Non-pigmented ciliary epithelial cell (primary cell): ENCODE measurements at places on chromosomes 1 and 21.

GRCh38 chr1:41426201-41426890, 58.1 kb downstream of the EDN2 start:
- DNase-seq = no peak

- no peak for DNase-seq
Measured at GRCh38 chr1:46410156-46411009, 16.3 kb downstream of the FAAH start.

DNA sequence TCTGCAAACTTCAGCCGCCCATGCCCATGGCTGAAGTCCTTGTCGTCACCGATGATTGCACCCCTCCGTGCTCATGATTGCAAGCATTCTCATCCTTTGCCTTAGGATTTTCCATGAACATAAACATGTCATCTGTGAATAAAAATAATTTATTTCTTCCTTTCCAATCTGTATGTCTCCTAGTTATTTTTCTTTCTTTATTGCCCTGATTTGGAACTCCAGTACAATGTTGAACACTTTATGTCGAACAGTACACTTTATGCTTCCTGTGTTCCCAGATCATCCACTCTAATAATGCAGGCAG, 170.9 kb upstream of the SYT6 start:
- no peak for DNase-seq

GRCh38 chr1:37399205-37399604, 75.2 kb upstream of the ZC3H12A start:
- no peak for DNase-seq

- DNase-seq = no peak
Measured at GRCh38 chr1:211420845-211421454, 71.0 kb downstream of the RD3 start.

DNA sequence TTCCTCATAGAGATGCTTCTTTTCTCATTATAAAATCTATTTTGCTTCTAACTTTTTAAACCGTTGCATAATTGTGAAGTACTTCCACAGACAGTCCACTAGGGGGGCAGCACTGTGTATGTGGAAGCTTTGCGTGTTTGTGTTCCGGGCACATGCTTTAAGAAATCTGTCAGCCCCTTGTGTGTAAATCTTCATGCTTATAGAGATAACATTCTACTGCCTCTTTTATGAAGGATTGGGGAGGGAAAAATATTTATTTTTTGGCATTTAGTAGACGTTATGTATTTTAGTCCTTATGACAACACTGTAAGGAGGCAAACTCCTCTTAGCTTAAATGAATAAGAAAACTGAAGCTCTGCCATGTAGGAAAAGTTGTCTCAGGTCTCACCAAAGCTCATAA, 157.3 kb upstream of the PTGFR start:
- DNase-seq = no peak

GRCh38 chr1:26839339-26839722, 12.8 kb downstream of the ZDHHC18 start:
- DNase-seq = no peak

- DNase-seq = no peak
Measured at GRCh38 chr1:59122527-59122926, 174.4 kb upstream of the FGGY start.

DNA sequence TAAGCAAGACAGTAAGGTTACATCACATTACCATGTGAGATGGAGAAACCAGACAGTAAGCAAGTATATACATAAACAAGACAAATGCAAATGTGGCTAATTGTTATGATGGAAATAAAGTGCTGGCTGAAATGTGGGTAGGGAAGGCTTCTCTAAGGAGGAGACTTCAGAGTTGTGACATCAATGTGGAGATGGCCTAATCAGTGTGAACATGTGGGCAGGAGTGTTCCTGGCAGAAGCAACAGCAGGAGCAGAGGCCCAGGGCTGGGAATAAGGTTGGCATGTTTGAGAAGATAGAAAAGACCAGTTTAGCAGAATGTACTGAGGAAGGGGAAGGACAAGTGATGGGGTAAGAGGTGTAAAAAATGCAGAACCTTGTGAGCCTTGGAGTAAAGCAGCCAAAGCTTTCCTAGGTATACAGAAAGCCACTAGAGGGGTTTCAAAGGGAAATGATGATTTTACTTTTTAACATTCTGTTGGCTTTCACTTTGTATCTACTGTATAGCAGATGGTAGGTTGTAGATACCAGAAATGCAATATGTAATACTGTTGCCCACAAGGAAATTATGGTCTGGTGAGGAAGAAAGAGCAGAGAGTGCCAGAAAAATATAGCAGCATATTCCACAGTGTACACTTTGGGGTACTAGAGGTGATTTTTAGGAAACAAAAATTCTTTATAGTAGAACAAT, 197.4 kb downstream of the FGGY start:
- DNase-seq = no peak

DNA sequence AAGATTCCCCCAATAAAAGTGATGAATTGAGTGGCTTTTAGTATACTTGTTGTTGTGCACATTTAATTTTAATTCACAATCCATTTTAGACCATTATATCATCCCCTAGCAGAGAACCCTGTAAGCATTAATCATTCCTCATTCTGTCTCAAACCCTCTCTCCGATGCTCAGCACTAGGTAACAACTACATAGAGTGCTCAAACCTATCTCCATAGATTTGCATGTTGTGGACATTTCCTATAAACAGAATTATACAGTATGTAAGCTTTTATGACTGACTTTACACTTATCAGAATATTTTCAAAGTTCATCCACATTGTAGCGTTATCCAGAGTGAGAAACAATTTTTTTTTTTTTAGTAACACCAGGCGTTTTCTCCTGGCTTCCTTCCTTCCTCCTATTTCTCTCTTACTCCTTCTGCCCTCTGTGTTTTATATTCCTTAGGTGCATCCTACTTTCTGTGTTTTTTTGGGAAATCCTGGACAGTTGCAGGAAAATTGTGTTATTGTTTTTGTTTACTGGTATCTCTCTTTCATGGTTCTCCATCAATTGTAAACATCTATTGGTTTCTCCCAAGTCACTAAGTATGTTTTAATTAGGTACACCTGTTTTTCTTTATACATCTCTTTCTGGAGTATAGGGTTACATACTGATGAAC, 1528.0 kb upstream of the TPTE start:
- DNase-seq = no peak

- DNase-seq = no peak
Measured at GRCh38 chr21:29174607-29175013, 44.2 kb downstream of the MAP3K7CL start.

GRCh38 chr21:31583498-31583897, 76.0 kb upstream of the SOD1 start:
- no peak for DNase-seq

GRCh38 chr21:40595806-40596205, 251.2 kb downstream of the DSCAM start:
- DNase-seq = no peak

DNA sequence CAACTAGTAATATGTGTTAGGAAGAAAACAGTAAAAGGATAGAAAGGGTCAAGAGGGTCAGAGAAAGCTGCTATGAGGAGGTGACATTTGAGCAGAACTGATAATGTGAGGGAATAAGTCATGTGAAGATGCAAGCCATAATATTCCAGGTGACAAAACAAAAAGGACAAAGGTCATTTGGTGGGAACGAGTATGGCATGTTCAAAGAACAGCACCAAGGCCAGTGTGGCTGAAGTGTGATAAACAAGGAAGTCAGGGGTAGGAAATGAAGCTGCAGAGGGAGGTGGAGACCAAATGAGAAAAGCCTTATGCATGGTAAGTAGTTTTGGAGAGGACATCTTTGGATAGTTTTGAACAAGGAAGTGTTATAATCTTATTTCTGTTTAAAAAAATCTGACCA, 46.7 kb downstream of the LPGAT1 start:
- no peak for DNase-seq

GRCh38 chr1:85660541-85660940, 47.7 kb downstream of the ZNHIT6 start:
- DNase-seq = no peak

DNA sequence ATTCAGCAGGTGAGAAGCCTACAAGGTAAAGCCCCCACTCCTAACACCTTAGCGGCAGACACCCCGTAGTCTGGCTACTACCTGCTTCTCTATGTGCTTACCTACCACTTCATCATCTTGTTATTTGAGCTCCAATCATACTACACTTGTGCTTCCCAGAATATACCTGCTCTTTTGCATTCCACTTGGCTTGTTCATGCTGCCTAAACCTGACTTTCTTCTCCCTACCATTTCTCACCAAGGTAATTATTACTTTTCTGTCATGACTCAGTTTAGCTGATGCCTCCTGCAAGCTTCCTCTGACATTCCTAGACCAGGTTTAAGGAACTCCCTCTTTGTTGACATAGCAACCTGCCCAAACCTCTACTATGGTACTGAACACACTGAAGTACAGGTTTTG, 495.6 kb upstream of the C1orf87 start:
- DNase-seq = no peak

DNA sequence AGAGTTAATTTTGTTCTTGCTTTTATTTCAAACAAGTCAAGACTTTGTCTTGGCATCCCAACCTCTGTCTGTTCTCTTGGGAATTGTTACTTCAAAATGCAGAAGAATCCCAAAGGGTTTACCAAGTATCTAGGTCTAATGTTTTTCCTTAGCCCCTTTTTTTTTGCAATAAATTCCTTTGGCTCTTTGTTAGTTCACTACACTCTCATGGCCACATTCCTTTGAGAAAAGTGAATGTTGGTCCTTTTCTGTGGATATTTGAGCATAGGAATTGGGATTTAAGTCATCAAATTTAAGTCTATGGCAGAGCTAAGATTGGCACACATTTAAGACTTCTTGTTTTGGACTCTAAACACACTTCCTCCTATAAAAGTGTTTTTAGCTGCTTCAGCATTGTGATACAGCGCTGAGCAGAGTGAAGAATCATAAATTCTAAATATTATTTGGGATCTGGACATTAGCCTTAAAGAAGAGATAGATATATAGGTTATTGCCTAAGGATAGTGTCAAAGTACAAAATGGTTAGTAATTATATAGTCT, 1.9 kb downstream of the BTF3L4 start:
- no peak for DNase-seq

- no peak for DNase-seq
Measured at GRCh38 chr1:110011527-110012041, 22.8 kb upstream of the STRIP1 start.

DNA sequence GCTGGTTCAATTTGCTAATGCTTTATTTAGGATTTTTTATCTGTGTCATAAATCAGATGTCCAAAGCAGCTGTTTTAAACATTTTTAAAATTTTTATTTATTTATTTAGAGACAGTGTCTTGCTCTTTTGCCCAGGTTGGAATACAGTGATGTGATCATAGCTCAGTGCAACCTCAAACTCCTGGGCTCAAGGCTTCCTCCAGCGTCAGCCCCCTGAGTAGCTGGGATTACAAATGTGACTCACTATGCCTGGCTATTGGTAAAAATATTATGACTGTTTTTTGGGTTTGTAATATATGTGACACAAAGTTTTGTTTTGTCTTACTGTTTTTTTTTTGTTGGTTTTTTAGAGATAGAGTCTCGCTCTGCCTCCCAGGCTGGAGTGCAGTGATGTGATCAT, 11.8 kb downstream of the ZBED6 start:
- DNase-seq = peak; percentile 64

DNA sequence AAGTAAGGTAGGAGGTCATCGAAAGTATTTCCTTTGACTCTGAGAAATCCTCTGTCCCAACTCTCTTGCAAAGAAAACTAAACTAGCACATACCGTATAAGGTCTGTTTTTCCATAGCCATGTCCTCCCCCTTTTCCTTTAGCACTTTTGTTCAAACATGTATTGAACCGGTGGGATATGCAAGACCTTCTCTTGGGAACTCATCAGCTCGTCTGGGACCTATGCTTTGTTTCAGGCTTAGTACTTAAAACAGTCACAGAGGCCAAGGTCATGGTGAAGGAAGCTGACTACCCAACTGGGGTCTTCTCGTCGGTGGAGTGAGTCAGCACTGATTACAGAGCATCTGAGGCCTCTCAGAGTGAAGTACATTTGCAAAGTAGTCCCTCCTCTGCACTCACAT, 185.0 kb downstream of the ZBTB18 start:
- no peak for DNase-seq

DNA sequence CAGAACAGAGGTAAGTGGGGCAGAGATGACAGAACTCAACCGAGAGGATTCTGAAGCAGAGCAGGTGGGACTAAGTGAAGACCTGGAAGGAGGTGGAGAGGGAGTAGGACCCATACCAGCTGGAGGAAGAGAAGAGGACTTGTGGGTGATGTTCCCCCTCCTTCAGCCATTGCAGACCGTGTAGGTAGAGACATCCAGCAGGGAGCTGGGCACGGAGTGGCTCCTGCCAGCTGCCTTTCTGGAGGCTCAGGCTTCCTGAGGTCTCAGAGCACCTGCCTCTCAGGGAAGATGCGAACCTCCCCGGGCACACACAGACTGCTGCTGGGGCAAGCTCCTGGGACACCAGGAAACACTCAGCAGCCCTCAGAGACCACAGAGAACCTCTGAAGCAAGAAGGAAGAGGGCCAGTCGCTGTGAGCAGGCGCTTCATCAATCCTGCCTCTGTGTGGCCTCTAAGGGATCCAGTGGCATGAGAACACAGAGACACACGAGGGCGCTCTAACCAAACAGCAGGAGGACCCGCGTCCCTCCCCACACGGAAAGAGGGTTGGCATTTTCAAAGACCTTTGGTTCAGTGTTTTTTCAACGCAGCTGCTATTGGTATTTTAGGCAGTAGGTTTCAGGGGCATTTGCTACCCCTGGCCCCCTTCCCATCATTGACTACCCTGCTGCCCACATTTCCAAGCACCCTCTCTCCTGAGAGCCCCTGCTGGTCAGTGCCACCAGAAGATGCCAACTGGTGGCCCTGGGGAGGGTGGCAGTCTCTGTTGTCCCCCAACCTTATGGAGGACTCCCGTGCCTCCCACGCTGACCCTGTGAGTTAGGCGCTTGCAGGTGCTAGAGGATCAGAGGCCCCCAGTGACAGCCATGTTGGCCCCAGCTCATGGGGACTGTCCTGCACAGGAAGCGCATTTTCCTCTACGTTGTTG, 89.6 kb upstream of the EDN2 start:
- peak; percentile 54 for DNase-seq

- DNase-seq = no peak
Measured at GRCh38 chr1:155091071-155092051, 12.7 kb downstream of the EFNA3 start.

GRCh38 chr1:7476861-7477547, 294.1 kb upstream of the VAMP3 start:
- DNase-seq = no peak

- no peak for DNase-seq
Measured at GRCh38 chr21:36122977-36123376, 11.9 kb upstream of the CBR3 start.

- no peak for DNase-seq
Measured at GRCh38 chr1:47508702-47509431, 71.0 kb downstream of the FOXD2 start.

- no peak for DNase-seq
Measured at GRCh38 chr1:244456586-244456985, 4.5 kb upstream of the CATSPERE start.

DNA sequence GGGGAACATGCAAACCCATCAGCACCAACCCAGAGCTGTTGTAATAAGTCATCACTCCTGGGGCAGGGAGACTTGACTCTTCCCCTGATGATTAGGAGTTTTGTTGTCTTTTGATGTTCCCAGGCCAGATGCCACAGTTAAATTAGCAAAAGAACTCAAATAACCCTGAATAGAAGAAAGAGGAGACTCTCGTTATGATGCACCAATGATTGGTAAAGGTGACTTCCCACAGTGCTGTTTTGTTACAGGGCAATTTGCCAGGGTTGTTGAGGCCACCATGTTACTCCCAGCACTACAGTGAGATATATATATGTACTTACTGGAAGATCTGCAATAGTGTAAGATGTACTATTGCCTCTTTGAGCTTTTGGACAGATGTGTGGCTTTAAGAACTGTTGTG, 24.3 kb upstream of the RCAN1 start:
- DNase-seq = no peak

- no peak for DNase-seq
Measured at GRCh38 chr1:118948846-118949245, 39.3 kb downstream of the TBX15 start.
